ENCODE measurements at places on chromosomes 2 and 18. TPM values are rescaled to one million over a fixed set of nuclear protein-coding genes. Genes with fewer than 3 reads are reported as not detected.
A peak's percentile ranks its signal among the peaks of the same experiment; 100 is the strongest.

- no peaks in the 10 kb centered on the region for H3K36me3 ChIP-seq
- H3K27ac ChIP-seq, result no peak overlapping the region
- no peaks in the 10 kb centered on the region for H3K27me3 ChIP-seq
- DNase-seq, result no peak
Observed at GRCh38 chr2:10762651-10763460, 41.4 kb downstream of the ATP6V1C2 start.

DNA sequence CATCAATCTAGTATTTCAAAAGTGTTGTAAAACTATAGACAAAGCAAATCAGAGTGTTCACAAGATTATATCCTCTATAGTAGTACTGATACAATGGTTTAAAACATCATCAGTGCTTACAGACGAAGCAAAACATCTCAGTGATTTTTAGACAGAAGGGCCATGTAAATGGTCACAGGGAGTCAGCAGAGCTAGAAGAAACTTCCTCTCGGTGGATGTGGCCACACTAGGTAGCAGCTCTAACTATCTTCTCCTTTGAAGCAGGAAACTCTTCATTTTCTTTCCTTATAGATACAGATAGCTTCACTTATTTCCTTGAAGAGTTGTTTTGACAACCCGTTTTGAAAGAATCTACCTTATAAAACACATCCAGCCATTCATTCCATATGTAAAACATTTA, 80.4 kb upstream of the CD226 start:
- H3K36me3 ChIP-seq, result peaks cover 31% of the 10 kb centered on the region
- H3K4me3 ChIP-seq, result no peak overlapping the region
- no peaks in the 10 kb centered on the region for H3K4me1 ChIP-seq
- no peaks in the 10 kb centered on the region for H3K27me3 ChIP-seq
- no peak overlapping the region for H3K27ac ChIP-seq
- DNase-seq, result no peak

The EVX2 gene
- total RNA-seq, result not detected

GRCh38 chr2:189222468-189223105, 43.0 kb upstream of the COL5A2 start:
- H3K36me3 ChIP-seq, result no peaks in the 10 kb centered on the region
- H3K27me3 ChIP-seq, result no peaks in the 10 kb centered on the region
- no peak overlapping the region for H3K4me3 ChIP-seq
- peaks cover 3% of the 10 kb centered on the region for H3K4me1 ChIP-seq
- peak overlapping the region; percentile 27 for H3K27ac ChIP-seq

DNA sequence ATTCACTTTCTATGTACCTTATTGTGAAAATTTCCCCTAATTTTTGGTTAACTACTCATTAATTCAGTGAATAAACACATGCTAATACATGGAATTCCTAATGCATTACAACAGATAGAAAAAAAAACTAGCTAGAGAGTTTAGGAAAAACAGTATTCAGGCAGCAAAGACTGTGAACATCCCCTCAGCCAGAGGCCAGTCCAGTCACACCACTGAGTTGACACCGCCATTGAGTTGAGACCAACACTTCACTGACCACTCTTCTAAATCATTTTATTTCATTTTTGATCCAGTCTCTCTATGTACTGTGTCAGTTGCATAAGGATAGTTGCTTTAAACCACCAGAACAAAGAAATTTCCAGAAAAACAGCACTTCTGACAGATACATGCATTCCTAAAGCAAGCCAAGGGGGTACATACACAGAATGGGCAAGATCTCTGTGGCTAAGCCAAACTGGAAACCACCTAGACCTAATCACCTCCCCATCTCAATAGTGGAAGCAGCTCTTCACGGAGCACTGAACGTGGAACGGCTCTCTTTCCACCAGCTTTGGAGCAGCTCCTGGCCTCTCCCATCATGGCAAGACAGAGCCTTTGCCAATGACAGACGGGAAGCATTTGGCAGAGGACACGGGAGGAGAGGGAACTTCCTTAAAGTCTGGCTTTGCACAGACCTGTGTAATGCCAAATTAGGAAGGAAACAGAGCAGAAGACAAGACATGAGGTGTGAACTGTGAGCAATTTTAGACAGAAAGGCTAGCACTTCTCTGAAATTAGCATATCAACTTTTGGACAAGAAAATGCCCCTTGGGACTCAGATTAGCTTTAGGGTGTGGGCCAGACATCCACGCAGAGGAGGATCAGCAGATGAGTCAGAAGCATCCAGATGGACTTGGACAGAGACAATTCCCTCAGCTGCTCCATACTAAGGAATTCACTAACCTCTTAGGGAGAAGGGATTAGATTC, 36.4 kb downstream of the CACNB4 start:
- H3K27ac ChIP-seq, result peak overlapping the region; percentile 24
- DNase-seq, result no peak
- H3K27me3 ChIP-seq, result no peaks in the 10 kb centered on the region
- H3K36me3 ChIP-seq, result no peaks in the 10 kb centered on the region
- H3K4me3 ChIP-seq, result no peak overlapping the region
- H3K4me1 ChIP-seq, result peaks cover 10% of the 10 kb centered on the region

GRCh38 chr2:134124047-134124753, 129.7 kb upstream of the MGAT5 start:
- H3K4me1 ChIP-seq, result peaks cover 10% of the 10 kb centered on the region
- no peak overlapping the region for H3K27ac ChIP-seq
- no peak overlapping the region for H3K4me3 ChIP-seq
- no peak for DNase-seq
- no peaks in the 10 kb centered on the region for H3K27me3 ChIP-seq
- H3K36me3 ChIP-seq, result no peaks in the 10 kb centered on the region

The GALNT14 gene
- 2.1 TPM for total RNA-seq

- no peak overlapping the region for H3K4me3 ChIP-seq
- H3K4me1 ChIP-seq, result peaks cover 11% of the 10 kb centered on the region
- H3K27ac ChIP-seq, result no peak overlapping the region
- no peaks in the 10 kb centered on the region for H3K27me3 ChIP-seq
- DNase-seq, result no peak
- peaks cover 5% of the 10 kb centered on the region for H3K36me3 ChIP-seq
Observed at GRCh38 chr2:84958135-84959059, 12.6 kb upstream of the KCMF1 start.

The RSAD2 gene
- total RNA-seq, result 23.1 TPM

- no peaks in the 10 kb centered on the region for H3K36me3 ChIP-seq
- H3K27me3 ChIP-seq, result no peaks in the 10 kb centered on the region
- no peaks in the 10 kb centered on the region for H3K4me1 ChIP-seq
- H3K4me3 ChIP-seq, result no peak overlapping the region
- no peak overlapping the region for H3K27ac ChIP-seq
- DNase-seq, result no peak
Observed at GRCh38 chr2:124647245-124647644, 622.2 kb downstream of the CNTNAP5 start.

GRCh38 chr2:6982934-6983589, 65.8 kb downstream of the RNF144A start:
- no peak for DNase-seq
- H3K36me3 ChIP-seq, result no peaks in the 10 kb centered on the region
- H3K27ac ChIP-seq, result no peak overlapping the region
- peaks cover 28% of the 10 kb centered on the region for H3K4me1 ChIP-seq
- H3K4me3 ChIP-seq, result no peak overlapping the region

DNA sequence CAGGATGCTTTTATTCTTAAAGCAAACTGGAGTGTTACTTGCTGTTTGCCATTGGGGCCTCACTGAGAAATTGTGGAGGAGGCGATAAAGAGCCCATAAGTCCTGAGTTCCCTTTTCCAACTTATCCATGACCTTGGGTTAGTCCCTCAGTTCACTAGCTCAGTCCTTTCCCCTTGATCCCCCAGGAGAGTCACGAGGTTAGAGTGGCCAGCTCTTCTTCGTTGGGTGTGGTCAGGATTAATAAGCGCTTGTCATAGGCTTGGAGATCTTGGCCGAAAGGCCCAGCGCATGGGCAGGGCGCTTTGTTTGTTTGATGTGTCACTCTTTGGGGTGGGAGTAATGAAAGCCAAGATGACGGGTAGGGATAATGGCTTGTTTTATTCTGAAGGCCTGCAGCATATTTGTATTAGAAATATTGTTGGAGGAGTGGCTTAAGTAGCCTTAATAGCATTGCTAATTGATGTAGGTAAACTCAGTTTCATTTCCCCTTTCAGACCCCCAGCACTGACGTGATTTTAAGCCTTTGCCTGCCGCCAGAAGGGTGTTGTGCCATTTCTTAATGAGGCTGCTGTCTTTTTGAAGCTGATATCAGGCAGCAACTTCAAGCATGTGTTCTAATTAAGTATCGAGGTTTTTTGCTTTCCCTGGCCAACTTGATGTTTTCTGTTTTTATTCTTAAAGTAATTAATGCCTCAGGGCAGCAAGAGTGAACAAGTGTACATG, 15.7 kb downstream of the GRHL1 start:
- DNase-seq, result no peak
- no peak overlapping the region for H3K4me3 ChIP-seq
- H3K27me3 ChIP-seq, result no peaks in the 10 kb centered on the region

- H3K4me1 ChIP-seq, result no peaks in the 10 kb centered on the region
- H3K27me3 ChIP-seq, result no peaks in the 10 kb centered on the region
- H3K36me3 ChIP-seq, result no peaks in the 10 kb centered on the region
- no peak for DNase-seq
- no peak overlapping the region for H3K4me3 ChIP-seq
Observed at GRCh38 chr2:188475945-188476344, 184.3 kb downstream of the GULP1 start.

The CENPA gene
- 0.99 TPM for total RNA-seq

DNA sequence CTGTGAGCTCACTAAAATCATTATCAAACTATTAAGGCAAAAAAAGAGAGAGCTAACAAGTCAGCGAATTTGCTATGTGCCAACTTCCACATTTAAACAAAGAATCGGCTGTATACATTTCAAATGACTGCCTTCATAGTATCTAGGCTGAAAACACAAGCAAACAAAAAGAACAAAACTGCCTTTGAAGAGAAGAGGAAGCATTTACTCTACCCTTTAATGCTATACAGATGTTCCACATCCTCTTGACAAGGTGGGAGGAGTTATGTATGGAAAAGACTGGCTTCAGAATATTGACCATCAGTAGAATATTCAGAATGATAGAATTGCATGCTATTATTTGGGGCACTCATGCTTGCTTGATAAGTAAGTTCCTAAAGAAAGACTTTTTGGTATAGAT, 741.7 kb downstream of the PLCL1 start:
- H3K27ac ChIP-seq, result no peak overlapping the region
- no peaks in the 10 kb centered on the region for H3K27me3 ChIP-seq
- DNase-seq, result no peak
- H3K4me3 ChIP-seq, result no peak overlapping the region

The STK36 gene
- 49.8 TPM for total RNA-seq

DNA sequence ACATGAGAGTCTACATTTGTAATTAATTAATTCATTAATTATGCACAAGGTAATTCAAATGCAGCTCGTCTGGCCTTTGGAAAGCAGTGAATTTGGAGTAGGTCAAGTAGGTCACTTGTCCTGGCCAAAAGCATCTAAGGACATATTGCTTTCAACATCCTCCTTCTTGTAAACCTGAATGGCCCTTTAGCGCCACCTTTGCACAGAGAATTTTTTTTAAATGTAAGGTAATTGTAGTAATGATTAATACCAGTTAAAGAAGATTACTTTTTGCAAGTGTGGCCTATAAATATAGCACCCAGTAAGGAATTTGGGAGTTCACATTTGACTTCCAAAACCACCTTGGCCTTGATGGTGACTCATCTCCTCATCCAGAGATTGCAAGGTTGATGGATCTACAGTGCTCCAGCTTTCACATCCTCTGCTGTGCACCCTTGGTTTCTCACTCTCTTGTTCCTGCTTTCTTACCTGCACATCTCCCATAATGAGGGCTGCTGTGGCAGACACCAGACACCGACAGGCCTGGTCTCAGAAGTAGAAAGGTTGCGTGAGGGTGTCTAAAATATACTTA, 481.7 kb downstream of the TGIF1 start:
- no peak overlapping the region for H3K27ac ChIP-seq
- no peaks in the 10 kb centered on the region for H3K27me3 ChIP-seq
- no peaks in the 10 kb centered on the region for H3K36me3 ChIP-seq

DNA sequence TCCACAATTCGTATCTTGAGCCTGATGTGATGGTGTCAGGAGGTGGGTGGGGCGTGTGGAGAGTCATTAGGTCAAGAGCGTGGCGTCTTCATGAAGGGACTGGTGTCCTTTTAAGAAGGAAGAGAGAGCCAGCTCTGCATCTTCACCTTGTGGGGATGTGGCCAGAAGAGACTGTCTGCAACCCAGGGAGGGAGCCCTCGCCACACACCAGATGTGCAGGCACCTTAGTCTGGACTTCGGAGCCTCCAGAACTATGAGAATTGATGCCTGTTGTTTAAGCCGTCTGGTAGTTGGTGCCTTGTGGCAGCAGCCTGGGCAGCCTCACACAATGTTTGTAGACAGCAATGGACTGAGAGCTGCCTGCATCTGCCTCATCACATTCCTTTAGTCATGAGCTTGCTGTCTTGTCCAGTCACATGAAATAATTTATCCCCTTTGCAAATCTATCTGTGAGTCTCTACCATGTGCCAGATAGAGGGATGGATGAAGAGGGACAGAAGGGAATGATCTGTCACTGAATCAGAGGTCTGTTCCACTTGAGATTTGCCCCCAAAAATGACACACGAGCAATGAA, 61.0 kb downstream of the MYT1L start:
- no peak overlapping the region for H3K27ac ChIP-seq
- no peaks in the 10 kb centered on the region for H3K27me3 ChIP-seq
- H3K36me3 ChIP-seq, result no peaks in the 10 kb centered on the region
- H3K4me3 ChIP-seq, result no peak overlapping the region
- no peaks in the 10 kb centered on the region for H3K4me1 ChIP-seq

GRCh38 chr18:29250259-29250658, 1073.3 kb upstream of the CDH2 start:
- H3K4me3 ChIP-seq, result no peak overlapping the region
- no peak overlapping the region for H3K27ac ChIP-seq
- DNase-seq, result no peak
- H3K27me3 ChIP-seq, result no peaks in the 10 kb centered on the region
